ENCODE measurements at places on chromosomes 1 and 21.

DNA sequence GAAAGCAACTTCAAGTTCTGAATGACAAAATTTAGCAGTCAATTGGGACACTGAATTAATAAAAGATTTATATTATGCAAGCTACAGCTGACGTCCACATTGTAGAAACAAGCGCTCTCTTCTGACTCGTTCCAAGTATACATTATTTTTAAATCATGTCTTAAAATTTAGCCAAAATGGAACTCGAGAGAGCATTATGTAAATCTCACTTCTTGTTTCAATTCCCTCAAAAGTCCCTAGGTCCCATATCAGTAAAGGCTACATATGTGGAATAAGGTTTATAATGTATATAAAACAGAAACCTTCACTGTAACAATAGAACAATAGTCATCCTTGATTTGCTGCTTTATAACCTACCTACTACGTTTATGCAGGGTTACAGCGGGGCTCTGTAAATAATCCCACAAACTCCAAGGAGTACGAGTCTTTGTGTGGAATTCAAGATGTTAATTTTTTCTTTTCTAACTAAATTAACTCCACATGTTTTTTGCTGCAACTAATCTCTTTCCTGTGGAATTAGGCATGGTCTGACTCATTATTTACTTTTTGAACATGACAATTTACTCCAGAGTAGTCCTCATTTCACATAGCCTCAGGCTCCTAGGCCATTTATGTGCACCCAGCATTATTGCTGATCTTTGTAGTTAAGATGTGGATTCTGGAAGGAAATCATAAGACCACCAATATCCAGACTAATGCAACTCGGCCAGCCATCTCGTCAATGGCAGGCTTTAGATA, 785.1 kb downstream of the LTN1 start:
- no peak for DNase-seq

DNA sequence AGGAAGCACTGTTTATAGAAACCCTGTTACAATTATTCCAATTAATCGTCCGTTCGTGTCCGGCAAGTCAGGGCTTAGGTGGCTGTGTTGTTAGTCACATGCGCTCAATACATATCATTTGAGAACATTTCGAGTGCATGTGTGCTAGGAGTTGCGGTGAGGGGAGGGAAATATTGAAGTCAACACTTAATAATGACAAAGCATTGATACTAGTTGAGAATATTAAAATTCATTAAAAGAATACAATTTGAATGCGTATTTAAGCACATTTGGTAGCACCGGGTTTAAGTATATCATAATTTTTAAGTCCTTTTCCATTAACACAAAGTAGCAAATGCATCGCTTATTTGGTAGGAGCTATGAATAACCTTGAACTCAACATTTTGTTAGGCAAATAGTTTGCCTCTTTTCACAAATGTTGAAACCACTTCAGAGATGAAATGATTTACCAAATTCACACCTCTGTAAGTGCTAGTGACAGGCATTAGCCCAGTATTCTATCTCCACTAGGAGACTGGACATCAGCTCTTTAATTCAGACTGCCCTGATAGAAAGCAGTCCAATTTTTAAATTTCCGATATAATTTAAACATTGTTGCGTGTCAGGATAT, 1.1 kb upstream of the SERBP1 start:
- DNase-seq: no peak

GRCh38 chr1:119929643-119930315, 33.5 kb upstream of the ADAM30 start:
- DNase-seq: no peak

- no peak for DNase-seq
Observed at GRCh38 chr1:35452106-35452774, 105.0 kb downstream of the KIAA0319L start.

DNA sequence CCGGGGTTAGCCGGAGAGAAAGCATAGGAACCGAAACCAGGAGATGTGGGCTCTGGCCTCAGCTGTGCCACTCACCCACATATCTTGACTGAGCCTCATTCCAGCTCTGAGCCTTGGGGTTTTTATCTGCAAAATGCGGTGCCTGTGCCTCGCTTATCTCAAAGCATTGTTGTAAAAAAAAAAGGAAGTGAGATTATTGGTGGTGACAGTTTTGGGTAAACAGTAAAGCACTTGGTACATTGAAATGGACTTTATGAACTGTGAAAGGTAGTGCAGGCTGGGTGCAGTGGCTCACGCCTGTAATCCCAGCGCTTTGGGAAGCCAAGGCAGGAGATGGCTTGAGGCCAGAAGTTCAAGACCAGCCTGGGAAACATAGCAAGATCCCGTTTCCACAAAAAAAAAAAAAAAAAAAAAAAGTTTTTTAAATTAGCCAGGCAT, 3.8 kb downstream of the PTAFR start:
- peak; percentile 63 for DNase-seq

DNA sequence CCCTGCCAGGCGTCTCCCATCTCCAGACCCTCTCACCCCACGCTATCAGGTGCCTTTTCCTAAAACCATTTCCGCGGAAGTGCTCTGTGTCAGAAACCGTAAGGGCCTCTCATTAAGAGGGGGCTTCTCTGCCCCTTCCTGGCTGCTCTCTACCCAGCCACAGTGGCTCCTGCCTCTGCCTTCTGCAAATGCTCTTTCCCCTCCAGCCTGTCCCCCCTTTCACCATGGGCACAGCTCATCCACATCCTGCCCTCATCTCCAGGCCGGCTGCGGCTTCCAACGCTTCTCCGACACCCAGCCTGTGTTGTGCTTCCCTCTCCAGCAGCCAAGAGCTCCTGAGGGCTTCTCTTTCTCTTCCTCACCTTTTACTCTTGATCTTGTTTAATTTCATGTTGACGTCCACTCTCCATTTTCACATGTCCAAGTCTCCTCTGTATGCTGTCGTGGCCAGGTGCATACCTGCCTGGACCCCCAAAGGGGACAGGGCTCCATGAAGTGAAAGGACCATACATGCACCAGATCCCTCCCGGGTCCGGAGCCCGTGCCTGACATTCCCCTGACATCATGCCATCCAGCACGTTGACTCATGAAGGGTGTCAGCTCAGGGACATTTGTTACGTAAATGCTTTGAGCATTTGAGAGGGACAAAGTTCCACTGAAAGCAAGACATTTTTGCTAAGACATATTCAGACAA, 306.5 kb downstream of the AJAP1 start:
- no peak for DNase-seq

DNA sequence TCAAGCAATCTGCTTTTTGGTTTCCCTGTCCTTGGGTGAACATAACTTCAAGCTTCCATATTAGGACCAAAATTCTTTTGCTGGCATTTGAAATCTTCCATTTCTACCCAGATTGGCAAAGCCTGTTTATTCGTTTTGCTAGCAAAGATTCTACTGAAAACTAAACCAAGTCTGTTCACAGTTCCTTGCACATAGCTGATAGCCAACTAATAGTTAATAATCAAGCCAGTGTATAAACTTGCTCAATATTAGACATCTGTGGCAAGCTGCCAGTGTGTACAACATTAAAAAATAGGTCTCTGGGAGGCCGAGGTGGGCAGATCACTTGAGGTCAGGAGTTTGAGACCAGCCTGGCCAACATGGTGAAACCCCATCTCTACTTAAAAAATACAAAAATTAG, 6.3 kb downstream of the APP start:
- no peak for DNase-seq

DNA sequence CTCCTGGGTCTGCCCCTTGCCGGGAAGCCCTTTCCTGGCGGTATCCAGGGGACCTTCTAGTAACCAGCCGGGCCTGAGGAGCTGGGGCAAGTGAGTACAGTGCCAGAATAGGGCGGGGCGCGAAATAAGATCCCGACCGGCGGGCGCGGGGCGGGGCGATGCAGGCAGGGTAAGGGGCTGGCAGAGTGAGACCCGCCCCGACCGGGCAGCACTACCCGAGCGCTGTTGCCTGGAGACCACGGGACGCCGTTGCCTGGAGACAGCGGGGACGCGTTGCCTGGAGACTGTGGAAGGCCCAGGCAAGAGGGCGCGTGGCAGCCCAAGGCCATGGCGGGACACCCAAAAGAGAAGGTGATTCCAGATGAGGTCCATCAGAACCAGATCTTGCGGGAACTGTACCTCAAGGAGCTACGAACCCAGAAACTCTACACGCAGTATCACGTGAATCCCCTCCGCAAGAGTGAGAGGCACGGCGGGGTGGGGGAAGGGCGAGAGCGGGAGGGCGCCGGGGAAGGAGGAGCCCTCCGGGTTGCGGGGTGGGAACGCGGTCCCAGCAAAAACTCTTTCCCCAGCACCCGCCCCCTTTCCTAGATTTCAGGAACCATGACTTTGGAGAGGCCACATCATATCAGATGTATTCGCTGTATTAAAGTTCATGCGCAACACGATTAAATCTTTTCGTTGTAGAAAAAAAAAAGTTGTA, 24.3 kb downstream of the EBNA1BP2 start:
- peak; percentile 1 for DNase-seq

DNA sequence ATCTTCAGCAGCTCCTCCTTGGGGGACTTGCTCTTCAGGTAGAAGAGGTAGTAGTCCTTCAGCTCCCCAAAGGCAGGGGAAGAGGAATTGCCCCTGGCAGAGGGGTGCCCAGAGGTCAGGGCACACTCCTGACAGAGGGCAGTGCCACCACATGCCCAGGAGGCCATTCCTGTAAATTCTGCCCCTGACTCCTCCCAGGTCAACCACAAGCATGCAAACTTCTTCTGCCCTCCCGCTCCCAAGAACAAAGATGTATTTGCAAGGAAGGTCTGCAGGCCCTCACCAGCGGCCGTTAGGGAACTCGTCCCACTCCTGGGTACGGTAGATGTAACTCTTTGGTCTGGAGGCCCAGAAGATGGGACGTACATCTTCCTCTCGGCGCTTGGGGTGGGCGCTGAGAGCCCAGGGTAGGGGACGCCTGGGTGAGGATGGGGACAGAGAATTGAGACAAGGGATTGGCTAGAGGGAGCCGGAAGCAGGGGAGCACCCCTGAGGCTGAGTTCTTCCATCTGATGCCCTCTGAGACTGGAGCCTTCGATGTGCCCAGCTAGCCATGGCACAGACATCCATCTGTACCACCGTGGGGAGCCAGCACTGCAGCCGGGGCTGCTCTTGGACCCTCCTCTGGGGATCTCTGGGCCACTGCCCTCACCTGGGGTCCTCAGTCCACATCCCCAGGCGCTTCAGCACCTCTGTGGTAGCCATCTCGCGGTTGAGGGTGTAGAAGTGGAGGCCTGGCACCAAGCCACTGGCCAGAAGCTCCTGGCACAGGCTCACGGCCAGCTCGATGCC, 11.1 kb downstream of the MTHFR start:
- DNase-seq: no peak

GRCh38 chr1:195754874-195755273, 853.4 kb downstream of the KCNT2 start:
- no peak for DNase-seq

- DNase-seq: no peak
Observed at GRCh38 chr1:53188099-53188498, 8.5 kb upstream of the CPT2 start.

DNA sequence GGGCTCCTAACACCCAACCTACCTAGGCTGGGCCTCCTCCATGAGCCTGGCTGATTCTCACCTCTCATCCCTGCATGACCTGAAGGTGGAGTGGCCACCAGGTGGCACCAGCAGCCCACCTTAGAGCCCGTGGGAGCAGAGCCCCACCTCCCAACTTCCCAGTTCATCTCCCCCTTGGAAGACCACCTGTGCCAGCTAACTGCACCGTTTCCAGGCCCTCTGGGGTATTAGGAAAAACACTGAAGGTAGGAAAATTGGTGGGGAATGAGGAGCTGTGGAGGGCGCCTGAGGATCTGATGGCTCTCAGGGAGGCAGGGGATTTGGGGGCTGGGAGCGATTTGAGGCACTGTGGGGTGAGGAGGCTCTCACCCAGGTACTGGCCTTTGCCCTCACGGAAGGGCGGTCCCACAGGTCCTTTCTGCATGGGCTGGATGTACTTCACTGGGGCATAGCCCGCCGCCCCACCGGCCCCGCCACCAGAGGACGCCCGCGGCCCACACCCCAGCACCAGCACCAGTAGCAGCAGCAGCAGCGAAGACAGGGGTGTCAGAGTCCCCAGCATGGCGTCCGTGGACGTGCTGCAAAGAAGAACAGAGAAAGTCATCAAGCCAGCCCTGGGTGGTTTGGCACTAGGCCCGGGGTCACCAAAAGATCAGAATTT, 11.1 kb downstream of the ADPRS start:
- peak; percentile 66 for DNase-seq

GRCh38 chr1:198047913-198048312, 108.9 kb upstream of the NEK7 start:
- no peak for DNase-seq

- peak; percentile 55 for DNase-seq
Observed at GRCh38 chr1:110765640-110766335, 91.0 kb upstream of the KCNA3 start.

DNA sequence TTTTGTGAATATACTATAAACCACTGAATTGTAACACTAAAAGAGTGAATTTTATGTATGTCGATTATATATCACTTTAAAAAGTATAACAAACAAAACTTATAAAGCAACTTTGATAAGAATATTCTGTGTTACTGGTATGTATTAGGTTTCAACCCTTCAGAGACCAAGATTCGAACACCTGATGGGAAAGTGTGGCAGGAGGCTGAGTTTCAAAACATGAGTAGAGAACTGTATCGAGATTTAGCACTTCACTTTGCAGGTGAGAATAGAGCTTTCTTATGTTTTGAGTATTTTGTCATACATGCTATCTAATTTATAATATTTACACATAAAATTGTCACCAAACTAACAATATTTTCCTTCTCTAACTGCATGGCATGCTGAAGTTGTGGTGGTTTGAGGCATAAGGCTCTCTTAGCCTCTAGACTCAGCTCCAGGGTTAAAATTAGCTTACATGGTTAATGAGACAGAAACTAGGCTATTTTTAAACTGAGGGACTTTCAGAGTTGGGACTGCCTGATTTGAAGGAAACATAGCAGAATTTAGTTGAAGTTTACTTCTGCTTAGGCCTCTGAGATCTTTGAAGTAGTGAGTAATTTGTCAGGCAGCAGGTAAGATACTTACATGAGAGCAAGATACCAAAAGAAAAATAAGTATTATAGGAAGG, 48.6 kb downstream of the CEP350 start:
- DNase-seq: no peak
